ENCODE measurements at places on chromosomes 13 and 19.

DNA sequence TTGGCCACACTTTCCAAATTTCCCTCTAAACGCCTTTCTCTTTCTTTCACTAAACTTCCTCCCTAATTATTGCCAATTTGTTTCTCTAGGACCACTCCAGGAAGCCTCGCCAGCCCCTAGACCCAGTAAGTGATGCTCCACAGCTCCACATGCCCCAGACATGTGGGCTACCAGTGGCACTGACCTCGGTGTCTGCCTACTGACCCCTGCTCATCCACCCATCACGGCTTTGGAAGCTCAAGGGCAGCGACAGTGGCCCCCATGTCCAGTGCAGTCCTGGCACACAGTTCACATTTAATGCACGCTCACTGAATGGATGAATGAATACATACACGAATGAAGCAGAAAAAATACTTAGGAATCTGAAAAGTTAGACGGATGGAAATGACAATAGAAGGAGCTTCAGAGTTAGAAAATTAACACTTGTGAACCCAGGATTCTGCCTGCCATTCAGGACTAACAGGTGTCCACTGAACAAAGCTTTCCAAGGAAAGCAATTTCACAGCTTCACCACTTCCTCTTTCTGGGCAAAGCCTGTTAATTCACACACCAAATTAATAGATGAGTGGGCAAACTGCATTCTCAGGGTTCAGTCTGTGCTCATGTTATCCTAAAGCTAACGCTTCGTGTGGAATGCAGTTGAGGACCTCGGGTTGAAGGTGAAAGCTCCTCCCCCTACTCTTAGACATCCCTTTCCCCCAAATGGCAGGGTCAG is 50.9 kb downstream of the CCDC70 start:
- DNase-seq: no peak

DNA sequence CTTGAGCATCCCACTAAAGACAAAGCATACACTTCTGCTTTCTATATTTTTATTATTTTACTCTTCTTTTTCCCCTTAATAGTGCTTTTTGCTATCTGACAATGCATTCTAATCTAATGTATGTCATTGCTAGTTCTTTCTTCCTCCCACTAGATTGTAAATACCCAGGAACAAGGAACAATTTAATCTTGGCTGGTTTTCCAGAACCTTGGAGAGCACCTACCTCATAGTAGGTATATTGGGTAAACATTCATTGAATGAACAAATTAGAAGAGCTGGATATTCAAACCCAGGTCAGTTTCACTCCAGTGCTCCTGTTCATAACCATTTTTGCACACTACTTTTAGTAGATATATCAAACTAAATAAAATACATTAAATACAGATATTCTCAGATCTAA is 1617.6 kb upstream of the SLC10A2 start:
- no peak for DNase-seq

- no peak for DNase-seq
These were observed 11.0 kb downstream of the PEPD start for GRCh38 chr19:33510462-33511194.

GRCh38 chr19:44552324-44552723 is 22.8 kb upstream of the CEACAM20 start:
- no peak for DNase-seq

DNA sequence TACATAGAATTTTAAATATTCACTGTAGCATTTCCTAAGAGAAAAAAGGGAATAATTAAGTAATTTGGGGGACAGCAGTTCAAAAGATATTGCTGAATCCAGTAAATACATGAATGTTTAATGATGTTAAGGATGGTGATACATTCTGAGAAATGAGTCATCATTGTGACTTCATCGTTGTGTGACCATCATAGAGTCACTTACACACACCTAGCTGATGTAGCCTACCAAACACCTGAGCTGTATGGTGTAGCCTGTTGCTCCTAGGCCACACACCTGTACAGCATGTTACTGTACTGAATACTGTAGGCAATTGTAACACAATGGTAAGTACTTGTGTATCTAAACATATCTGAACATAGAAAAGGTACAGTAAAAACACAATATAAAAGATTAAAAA is 34.8 kb downstream of the ATP7B start:
- no peak for DNase-seq

GRCh38 chr19:1252821-1253513 is 4.6 kb downstream of the MIDN start:
- DNase-seq: peak; percentile 63

DNA sequence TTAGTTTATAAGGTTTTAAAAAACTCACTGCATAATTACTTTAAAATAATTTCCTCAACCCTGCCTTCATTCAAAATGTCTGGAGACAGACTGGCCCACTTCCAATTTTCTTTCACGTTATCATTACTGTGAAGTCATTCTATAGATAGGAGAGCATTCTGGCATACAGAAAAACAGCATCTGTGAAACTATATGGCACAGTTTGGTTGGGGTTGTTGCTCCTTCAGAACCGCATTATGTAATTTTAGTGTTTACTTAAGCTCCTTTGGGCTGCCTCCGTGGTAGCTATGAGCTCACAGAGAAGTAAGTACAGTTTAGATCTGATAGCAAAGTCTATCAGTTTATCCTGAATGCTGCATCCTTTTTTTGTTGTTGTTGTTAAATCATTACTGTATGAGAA is 104.3 kb downstream of the KCNRG start:
- DNase-seq: no peak

DNA sequence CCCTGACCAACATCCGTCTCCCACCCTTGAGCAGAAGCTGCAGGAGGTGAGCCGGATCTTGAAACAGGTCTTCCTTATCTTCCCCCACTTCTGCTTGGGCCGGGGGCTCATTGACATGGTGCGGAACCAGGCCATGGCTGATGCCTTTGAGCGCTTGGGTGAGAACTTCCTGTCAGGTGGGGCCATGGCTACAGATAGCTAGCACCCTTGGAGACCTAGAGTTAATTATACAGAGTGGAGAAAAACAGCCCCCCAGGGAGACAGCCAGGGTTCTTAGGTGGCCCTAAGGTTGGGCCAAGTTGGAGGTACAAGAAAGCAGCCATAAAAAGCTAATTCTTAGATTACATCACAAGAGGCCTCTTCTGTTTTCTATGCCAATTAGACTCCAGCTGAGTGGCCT is 8.9 kb upstream of the ARHGAP45 start:
- DNase-seq: no peak

DNA sequence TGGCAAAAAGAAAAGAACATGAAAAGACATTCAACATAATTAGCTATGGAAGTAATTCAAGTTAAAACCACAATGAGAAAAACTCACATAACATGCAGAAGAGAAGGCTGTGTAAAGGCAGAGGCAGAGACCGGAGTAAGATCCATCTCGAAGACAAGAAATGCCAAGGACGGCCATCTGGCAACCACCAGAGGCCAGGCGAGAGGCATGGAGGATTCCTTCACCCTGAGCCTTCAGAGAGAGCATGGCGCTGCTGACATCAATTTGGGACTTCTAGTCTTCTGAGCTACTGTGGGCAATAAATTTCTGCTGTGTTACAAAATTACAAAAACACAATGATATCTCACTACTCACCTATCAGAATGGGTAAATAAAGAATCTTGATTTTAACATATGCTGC is 381.0 kb downstream of the TSHZ3 start:
- no peak for DNase-seq

- DNase-seq: no peak
These were observed 33.3 kb upstream of the SHFL start for GRCh38 chr19:10052602-10053360.

DNA sequence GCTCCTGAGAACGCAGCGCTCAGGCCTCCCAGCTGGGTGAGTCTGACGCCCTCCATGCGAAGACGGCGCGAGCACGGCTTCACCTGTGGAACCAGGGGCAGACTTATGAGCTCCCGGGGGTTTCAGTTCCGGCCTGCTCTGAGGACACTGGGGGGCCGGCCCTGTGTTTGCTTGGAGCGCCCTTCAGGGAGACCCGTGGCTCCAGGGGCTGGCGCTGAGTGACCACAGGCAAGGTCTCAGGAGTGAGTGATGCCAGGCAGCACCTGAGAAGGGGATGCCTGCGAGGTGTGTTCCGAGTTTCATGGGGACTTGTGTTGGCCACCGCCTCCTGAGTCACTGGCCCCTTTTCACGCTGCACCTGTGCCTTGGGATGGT is 4.5 kb downstream of the MCF2L start:
- DNase-seq: no peak

DNA sequence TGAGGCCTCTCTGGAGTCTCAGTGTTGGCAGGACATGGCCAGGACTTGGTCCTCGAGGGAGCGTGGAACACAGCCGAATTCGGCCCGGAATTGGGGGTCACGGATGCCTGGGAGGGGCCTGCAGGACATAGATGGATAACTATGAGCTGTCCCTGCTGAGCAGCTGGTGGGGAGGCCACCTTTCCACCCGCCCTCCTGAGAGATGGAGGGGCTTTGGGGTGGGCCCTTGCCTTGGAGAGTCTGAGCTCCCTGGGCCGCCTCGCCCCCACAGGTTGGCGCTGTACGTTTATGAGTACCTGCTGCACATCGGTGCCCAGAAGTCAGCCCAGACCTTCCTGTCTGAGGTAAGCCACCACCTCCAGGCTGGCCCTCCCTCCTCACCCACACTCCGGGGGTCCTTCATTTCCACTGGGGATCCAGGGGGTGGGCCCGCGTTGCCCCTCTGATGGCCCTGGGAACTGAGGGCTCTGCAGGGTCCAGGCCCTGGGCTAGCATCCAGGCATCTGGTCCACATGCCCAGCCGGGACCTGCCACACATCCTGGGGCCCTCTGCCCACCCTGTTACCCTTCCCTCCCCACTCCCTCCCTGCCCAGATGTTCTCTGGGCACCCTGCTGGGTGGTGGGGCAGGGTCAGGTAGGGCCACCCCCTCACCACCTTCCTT is 8.0 kb downstream of the SSBP4 start:
- no peak for DNase-seq

DNA sequence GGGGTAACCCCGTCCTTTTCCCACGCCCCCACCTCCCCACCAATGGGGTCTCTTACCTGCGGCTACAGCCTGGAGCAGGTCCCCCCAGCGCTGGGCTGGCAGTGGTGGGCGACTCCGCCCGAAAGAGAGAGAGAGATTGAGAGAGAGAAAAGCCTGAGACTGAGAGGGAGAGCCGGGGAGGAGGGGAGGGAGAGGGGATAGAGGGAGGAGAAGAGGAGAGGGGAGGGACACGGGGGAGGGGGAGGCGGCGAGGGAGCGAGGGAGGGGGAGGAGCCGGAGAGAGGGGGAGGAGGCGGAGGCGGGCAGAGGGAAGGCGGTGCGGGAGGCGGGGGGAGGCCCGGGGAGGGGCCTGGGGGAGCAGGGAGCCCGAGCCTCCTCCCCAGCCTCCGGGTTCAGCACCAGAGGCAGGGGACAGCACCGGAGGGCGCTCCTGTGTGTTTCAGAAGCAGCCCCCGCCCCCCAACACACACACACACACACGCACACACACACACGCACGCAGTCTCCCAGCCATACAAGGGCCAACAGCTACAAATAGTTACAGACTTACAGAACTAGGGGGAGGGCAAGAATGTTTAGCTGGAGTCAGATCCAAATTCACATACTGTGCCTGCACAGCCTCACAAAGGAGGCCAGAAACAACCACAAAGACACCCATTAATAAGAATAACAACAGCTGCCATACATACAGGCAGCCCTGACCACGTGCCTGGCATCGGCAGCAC is at the start of gene SLC8A2:
SLC8A2 (minus strand) TSS at position 161 of the 725 bp plus-strand sequence. CDS start 5,490 bp downstream, outside the sequence.
- peak; percentile 52 for DNase-seq

DNA sequence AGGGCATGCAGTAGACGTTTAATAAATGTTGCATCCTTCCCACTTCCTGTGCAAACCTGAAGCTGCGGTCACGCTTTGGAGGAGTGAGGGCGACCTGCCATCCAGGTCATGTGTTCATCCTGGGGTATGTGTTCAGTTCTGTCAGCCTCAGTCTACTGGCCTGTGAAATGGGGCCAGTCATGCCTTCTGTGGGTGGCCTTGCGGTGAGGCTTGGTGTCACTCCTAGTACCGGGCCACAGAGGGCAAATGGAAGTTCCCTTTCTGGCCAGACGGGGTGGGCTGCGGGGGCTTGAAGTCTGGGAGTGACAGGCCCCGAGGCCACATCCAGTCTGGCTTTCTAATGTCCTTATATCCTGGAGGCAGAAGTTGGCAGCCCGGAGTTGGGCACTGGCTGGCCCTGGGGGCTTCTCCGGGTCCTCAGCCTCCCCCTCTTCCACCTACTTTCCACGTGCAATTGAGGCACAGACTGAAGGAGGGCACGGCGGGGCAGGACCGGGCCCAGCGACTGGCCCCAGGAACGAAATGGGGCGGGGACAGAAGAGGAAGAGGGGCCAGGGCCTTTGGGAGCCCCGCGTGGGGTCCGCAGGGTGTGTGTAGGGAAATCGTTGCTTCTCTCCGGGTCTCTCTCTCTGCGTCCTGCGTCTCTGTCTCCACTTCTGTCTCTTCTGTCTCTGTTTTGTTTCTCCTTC is 11.1 kb downstream of the PDE4A start:
- no peak for DNase-seq

- no peak for DNase-seq
These were observed 14.7 kb downstream of the C13orf46 start for GRCh38 chr13:113959198-113959597.

GRCh38 chr19:16749326-16749725 is 29.7 kb downstream of the NWD1 start:
- no peak for DNase-seq

DNA sequence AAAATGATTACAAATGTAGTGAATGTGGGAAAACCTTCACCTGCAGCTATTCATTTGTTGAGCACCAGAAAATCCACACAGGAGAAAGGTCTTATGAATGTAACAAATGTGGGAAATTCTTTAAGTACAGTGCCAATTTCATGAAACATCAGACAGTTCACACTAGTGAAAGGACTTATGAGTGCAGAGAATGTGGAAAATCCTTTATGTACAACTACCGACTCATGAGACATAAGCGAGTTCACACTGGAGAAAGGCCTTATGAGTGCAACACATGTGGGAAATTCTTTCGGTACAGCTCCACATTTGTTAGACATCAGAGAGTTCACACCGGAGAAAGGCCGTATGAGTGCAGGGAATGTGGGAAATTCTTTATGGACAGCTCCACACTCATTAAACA is 9.2 kb downstream of the ZNF548 start:
- no peak for DNase-seq

Data from T-helper 1 cell (primary cell).